ENCODE measurements at places on chromosomes 13 and 19.

GRCh38 chr13:99691552-99691951 is 190.3 kb downstream of the TM9SF2 start:
- no peak for DNase-seq

GRCh38 chr13:109162248-109163036 is 533.0 kb downstream of the MYO16 start:
- no peak for DNase-seq

GRCh38 chr13:24742977-24743376 is 21.0 kb upstream of the RNF17 start:
- no peak for DNase-seq

- DNase-seq = no peak
These were observed 1.1 kb upstream of the PRKCG start for GRCh38 chr19:53880711-53881481.

- DNase-seq = no peak
These were observed 186.8 kb upstream of the PRR20A start for GRCh38 chr13:56953965-56954364.

DNA sequence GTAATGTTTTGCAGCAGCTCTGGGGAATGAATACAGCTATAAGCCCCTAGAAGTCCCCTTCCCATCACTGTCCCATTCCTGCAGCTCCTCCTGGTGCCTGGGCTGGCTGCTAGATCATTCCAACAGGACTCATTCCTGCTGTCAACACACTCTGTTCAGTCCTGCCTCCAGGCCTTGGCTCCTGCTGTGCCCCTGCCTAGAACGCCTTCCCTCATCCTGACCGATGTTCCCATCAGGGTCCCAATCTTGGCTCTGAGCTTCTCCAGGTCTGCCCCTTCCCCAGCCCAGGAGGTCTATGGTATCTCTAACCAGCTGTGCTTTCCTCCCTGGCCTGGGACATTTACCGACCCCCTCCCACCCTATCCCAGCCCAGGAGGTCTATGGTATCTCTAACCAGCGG is 48.1 kb downstream of the FBN3 start:
- no peak for DNase-seq

- no peak for DNase-seq
These were observed 83.5 kb downstream of the SLITRK1 start for GRCh38 chr13:83798731-83799130.

DNA sequence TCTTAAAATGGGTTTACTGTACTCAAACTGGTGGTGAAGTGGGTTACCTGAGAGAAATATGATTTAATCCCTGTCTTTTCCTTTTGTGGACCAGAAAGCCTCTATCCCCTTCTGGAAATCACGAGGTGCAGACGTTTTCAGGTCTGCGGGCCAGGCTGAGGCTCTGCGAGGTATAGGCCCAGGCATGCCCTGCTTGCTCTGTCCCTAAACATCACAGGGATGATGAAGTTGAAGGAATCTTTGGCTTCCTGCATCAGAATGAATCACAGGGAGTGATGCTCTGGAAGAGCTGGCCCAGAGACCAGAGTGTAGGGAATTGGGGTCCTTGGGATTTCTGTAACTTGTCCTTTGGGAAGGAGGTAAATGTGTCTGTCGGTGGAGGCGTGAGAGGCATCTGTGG is 18.4 kb upstream of the CHST8 start:
- DNase-seq = no peak

GRCh38 chr13:45199711-45200110 is 1.1 kb downstream of the KCTD4 start:
- no peak for DNase-seq

DNA sequence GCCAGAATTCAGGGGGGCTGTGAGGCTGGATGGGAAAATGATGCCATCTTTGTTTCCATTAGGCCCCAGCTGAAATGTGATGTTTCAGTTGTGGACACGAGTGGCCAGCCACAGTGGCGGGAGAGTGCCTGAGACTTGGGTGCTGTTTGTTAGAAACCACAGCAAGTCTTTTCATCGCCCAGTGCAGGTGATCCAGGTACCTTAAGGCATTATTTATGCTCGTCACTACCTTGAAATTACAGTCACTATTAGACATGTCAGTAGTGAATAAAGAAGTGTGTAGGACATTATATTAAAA is 82.5 kb upstream of the TM9SF2 start:
- DNase-seq = no peak

DNA sequence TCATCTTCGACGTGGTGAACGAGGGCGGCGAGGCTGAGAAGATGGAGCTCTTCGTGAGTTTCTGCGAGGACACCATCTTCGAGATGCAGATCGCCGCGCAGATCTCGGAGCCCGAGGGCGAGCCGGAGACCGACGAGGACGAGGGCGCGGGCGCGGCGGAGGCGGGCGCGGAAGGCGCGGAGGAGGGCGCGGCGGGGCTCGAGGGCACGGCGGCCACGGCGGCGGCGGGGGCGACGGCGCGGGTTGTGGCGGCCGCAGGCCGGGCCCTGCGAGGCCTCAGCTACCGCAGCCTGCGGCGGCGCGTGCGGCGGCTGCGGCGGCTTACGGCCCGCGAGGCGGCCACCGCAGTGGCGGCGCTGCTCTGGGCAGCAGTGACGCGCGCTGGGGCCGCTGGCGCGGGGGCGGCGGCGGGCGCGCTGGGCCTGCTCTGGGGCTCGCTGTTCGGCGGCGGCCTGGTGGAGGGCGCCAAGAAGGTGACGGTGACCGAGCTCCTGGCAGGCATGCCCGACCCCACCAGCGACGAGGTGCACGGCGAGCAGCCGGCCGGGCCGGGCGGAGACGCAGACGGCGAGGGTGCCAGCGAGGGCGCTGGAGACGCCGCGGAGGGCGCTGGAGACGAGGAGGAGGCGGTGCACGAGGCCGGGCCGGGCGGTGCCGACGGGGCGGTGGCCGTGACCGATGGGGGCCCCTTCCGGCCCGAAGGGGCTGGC is 52.6 kb downstream of the MAP4K1 start:
- no peak for DNase-seq

DNA sequence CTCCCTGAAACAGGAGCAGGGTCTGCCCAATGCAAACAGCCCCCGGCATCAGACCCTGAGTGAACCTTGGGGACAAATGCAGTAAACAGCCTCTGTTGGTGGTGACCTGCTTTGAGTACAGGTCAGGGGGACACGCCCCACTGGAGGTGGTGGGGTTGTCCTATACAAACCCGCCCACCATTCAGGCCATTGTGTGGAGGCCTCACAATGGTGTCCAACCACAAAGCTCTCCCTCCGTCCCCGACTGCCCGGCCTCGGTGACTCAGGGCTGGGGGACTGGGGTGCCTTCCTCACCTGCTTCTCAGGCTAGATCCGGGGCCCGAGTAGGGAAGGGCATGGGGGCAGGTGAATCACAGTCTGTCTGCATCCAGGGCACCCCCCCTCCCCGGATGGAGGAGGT is 1.5 kb downstream of the MUC16 start:
- no peak for DNase-seq

DNA sequence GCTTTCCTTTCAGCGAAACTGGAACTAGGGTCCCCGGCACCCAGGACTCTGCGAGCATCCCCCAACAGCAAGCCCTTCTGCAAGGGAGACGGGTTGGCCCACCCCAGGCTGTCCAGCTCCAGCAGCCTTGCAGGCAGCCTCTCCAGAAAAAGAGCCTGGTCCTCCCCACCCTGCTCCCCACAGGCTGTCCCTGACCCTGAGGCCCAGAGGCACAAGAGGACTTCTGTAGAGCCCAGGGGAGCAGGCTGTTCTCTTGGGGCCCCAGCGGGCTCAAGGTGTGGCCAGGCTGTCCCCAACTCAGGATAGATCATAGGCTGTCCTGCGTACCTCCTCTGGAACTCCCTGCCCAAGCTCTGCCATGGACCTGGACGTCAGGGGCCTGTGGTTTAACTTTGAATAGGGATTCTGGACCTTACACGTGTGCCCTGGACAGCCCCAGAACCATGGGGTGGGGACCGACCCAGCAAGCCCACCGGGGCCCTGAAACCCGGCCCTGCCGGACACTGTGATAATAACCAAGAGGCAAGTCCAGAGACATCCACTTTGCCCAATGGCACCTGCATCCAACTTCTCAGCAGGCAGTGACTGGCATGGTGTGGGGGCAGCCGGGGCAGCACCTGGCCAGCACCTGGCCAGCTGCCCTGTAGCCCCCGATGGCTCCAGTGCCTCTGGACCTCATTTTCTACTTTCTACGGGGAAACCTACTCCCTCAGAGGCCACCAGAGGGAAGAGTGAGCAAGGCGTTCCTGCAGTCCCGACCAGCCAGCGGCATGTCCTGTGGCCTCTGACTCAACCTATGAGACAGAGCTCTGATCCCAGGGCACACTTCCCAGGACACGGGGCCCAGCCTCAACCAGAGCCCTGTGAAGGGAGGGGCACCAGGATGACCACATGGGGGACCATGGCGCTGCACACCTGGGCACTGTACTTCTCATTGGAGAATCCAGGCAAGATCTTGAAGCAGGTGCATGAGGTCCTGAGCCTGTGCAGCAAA is 50.9 kb upstream of the TPM4 start:
- DNase-seq = peak; percentile 20
